ENCODE measurements at places on chromosomes 3 and 15. TPM values are rescaled to one million over a fixed set of nuclear protein-coding genes. Genes with fewer than 3 reads are reported as not detected.

The CELF6 gene
- total RNA-seq = 0.37 TPM

The SH2D7 gene
- not detected for total RNA-seq

The ALDH1L1 gene
- total RNA-seq = 0.25 TPM

The DNASE1L3 gene
- not detected for total RNA-seq

The RARB gene
- 44.8 TPM for total RNA-seq

The SLC28A1 gene
- 0.12 TPM for total RNA-seq

The ZNF80 gene
- total RNA-seq = not detected

The ENTPD3 gene
- total RNA-seq = not detected

The SGO1 gene
- 16.2 TPM for total RNA-seq

The XYLB gene
- total RNA-seq = 5.4 TPM

Data from uterine smooth muscle cell (primary cell).